Activated CD4-positive, alpha-beta memory T cell treated with anti-CD3 and anti-CD28 coated beads, Interleukin-2, amount 10 ng/mL, durations not matched to agents 7 days and 5 days (primary cell): ENCODE measurements at places on chromosomes 2 and 18.

DNA sequence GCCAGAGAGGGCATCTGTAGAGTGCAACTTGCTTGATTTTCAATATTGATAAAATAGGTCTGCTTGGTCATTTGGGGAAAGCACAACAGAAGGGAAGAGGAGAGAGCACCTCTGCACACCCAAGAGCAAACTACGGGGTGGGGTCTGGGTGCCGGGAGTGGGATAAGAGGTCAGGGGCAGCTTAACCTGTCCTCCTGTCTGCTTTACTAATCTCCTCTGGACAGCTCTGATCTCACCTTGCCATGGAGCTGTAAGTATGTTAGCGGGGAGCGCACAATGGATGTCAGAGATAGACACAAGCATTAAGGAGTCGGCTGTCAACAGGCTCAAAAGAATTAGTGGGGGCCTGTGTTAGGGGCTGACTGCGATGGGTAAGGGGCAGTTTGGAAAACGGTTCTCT is 328.7 kb downstream of the CYRIA start:
- DNase-seq: no peak

GRCh38 chr2:188850786-188851185 is 123.4 kb upstream of the COL3A1 start:
- no peak for DNase-seq

GRCh38 chr2:112339986-112340385 is 64.6 kb downstream of the ZC3H6 start:
- DNase-seq: no peak

DNA sequence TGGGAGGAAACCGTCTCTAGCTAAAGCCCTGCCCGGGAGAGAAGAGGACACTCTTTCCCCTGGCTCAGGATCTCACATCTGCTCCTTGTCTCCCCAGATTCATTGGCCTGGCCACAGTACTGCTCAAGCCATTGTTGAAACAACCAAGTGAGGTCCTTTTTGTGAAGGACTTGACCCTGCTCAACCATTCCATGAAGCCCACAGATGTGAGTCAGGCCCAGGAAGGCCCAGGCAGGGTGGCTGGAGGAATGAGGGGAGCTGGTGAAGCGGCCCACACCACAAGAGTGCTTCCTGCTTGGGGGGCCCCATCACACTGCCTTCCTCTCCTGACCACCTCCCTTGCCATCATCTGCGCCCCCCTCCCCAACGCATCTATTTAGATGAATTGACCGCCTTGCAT is 5.1 kb downstream of the FER1L5 start:
- DNase-seq: no peak

GRCh38 chr2:239327536-239328350 is 73.1 kb downstream of the HDAC4 start:
- DNase-seq: no peak

- no peak for DNase-seq
These were observed 99.7 kb upstream of the NXPH2 start for GRCh38 chr2:138879931-138880330.

GRCh38 chr2:219002395-219003266 is 9.4 kb upstream of the CRYBA2 start:
- peak; percentile 43 for DNase-seq

DNA sequence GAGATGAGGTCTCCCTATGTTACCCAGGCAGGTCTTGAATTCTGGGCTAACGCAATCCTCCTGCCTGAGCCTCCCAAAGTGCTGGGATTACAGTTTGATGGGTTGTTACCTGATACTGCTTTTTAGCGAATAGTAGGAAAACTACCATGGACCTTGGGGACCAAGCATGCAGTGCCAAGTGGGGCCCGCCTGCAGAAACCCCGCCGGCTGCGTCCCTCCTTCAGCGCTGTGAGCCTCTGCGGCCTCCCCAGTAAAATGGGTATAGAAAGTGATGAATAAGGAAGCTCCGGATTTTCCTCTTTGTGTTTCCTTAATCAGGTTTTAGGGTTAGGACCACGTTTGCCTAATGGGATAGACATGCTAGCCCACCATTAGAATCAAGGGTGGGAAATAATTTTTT is 30.4 kb downstream of the RAMP1 start:
- DNase-seq: no peak

- DNase-seq: no peak
These were observed 20.7 kb downstream of the IGFBP2 start for GRCh38 chr2:216653931-216654365.

- DNase-seq: peak; percentile 70
These were observed 21.7 kb upstream of the EFHD1 start for GRCh38 chr2:232611559-232612218.

DNA sequence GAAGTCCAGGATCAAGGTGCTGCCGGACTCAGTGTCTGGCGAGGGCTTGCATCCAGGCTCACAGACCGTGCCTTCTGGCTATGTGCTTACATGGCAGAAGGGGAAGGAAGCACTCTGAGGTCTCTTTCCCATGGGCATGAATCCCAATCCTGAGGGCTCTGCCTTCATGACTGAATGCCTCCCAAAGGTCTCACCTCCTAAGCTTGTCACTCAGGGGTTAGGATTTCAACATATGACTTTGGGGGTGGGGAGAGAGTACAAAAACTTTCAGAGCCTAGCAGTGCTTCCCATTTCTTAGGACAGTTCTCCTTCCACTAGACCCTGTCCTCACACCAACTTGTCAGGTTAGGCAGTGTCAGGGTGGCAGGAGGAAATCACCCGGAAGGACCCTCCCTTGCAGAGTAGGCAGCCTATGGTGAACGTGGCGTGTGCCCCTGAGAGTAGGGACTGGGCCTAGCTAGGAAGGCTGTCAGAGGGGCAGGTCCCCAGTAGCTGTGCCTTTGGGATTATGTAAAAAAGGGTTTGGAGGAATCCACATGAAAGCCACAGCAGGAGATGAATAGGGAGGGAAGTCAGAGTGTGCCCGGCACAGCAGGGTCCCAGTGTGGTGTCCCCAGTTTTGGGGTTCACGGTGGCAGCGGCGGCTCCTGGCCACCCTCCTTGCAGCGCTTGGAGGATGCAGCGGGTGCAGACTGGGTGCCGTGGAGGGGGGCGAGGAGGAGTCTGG is 233.3 kb downstream of the LDLRAD4 start:
- no peak for DNase-seq

DNA sequence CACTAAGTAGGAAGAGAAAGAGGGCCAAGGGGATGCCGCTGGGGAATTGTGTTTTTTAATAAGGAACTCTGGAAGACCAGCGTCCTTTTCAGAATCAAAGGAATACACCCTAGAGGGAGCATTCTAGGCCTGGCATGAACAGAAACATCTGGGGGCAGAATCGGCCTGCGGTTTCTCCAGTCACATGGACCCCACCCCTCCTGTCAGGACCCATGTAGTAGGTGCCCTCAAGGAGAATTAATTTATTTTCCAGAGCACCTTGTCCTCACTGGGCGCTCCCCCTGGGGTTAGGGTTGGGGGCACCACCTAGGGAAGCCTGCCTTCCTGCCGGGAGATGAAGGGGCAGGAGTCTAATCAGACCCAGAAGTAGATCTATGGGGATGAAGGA is 44.2 kb downstream of the TMEM37 start:
- no peak for DNase-seq

- peak; percentile 38 for DNase-seq
These were observed 63.5 kb upstream of the CTLA4 start for GRCh38 chr2:203804070-203804469.

DNA sequence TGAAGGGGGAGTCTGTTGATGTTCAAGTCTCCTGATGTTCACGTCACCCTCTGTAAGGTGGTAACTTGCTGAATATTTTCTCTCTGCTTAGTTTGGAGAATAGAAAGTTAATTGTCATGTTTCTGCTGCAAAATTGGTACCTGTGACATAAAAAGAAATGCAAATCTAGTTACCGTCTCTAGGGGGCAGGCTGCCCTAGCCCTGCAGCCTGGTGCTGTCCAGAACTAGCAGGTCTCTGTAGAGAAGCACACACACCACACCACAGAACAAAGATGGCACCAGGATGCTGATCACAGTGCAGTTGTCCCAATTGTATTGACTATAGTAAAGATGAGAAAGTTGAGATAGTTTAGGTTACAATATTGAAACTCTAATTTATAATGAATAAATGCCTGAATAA is 47.0 kb downstream of the SLC9A4 start:
- peak; percentile 24 for DNase-seq

- no peak for DNase-seq
These were observed 39.6 kb upstream of the APOB start for GRCh38 chr2:21083482-21083881.

- DNase-seq: no peak
These were observed 57.2 kb downstream of the CYB5A start for GRCh38 chr18:74234326-74235171.

- no peak for DNase-seq
These were observed 77.8 kb upstream of the PMAIP1 start for GRCh38 chr18:59821983-59822382.

- no peak for DNase-seq
These were observed 36.9 kb downstream of the SCN1A start for GRCh38 chr2:166090908-166091307.

GRCh38 chr18:9653390-9653789 is 39.0 kb upstream of the PPP4R1 start:
- no peak for DNase-seq

DNA sequence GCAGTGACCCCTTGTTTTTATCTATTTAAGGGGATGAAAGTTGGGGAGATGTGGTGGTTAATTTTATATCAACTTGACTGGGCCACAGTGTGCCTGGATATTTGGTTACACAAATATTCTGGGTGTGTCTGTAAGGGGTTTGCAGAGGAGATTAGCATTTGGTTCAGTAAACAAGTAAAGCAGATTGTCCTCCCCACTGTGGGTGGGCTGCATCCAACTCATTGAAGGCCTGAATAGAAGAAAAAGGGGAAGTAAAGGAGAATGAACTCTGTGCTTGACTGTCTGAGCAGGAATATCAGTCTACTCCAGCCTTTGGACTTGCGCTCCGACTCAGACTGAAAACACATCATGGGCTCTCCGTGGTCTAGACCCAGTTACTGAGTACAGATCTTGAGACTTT is 80.9 kb downstream of the GCA start:
- no peak for DNase-seq

- DNase-seq: no peak
These were observed 1607.8 kb upstream of the PIK3C3 start for GRCh38 chr18:40347261-40347660.

GRCh38 chr2:173806761-173807160 is 158.4 kb downstream of the SP3 start:
- DNase-seq: no peak

DNA sequence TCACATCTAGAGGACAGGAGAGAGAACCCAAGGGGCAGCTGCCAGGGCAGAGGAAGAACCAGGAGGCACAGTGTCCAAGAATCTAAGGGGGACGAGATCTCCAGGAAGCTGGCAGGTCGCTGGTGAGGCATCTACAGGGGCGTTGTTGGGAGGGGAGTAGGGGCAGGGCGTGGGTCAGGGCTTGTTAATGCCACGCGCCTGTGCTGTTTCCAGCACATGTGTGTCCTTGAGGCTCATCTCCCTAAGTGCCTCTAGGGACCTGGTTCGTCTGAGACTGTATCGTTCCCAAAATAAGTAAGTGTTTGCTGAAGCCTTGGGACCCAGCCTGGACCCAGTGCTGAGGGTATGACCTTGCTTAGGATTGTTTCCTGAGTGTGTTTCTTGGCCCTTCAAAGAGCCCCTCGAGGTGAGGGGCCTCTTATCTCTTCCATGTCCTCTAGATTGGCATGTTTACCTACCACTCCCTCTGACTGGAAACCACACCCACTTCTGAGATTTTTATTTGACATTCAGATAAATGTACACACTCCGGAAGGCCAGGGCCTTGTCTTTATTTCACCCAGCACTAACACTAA is 22.2 kb downstream of the HK2 start:
- no peak for DNase-seq

DNA sequence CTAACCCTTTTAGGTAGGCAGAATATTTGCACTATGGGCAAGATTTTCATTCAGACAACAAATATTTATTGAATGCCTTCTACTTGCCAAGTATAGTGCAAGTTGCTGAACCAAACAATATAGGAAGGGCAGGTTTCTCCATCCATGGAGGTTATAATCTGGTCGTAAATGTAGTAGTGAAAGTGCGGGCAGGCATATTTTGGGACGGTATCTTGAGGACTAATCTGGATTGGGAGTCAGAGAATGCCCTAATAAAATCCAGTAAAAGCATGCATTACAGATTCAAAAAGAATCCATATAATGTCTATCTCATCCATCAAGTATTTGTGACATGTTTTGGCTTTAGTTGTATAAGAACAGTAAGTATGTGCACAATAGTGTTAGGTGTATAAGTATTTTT is 1.7 kb upstream of the NDUFV2 start:
- DNase-seq: no peak

DNA sequence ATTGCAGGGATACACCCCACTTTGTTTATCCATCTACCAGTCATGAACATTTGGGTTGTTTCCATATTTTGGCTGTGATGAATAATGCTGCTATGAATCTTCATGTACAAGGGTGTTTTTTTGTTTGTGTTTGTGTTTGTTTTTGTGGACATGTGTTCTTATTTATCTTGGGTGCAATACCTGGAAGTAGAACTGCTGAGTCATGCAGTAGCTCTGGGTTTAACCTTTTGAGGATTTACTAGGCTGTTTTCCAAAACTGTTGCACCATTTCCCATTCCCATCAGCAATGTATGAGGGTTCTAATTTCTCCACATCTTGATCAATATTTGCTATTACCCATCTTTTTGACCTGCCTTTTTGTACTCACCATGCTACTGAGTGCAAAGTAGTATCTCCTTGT is 140.0 kb upstream of the CYP1B1 start:
- DNase-seq: no peak

DNA sequence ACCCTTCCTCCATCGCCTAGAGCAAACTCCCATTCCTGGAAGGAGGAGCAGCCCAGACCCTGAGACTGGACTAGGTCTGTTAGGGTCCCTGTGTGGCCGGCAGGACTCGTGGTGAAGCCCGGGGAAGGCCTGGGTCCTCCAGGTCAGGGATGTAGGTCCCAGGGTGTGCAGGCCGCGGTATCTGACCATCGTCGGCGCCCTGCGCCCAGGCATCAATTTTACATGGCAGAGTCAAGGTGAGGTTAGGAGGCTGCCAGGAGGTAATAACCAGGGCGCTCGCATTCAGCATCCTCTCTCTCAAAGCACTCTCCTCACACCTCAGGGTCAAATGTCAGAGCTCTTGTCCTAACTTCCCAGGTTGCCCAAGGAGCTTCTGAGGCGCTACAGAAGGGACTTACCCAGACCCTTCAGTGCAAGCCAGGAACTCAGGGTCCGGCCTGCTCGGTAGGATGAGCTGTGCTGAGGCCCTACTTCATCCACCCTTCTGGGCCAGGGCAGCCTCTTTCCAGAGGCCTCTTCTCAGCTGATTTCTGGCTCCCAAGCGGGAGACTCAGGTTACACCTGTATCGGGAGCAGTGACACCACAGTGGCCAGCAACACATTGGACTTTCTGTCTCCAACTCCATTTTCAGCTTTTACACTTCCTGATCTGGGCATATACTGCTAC is 628 bp downstream of the SH2D6 start:
- DNase-seq: no peak

GRCh38 chr18:31649978-31650719 is 34.2 kb downstream of the B4GALT6 start:
- no peak for DNase-seq

DNA sequence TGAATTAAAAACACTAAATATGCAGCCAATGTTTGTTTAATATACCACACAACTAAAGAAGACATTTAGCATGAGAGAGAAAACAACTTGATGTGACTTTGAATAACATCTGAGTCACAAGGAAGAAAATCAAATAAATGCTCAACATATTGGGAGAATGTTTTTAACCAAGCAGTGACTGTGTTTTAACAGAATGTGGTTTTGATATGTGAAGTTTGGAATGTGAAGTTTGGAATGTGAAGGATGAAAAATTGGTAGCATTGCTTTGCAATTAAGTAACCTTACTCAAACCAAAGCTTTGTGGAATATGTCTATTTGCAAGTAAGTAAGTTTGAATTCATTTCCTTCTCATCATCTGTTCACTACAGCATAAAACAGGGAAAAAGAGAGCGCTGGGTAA is 128.2 kb upstream of the DNAJC10 start:
- DNase-seq: no peak

- no peak for DNase-seq
These were observed 3.0 kb downstream of the DHRS9 start for GRCh38 chr2:169072163-169072925.
